Islet precursor cell (in vitro differentiated cells): ENCODE measurements at places on chromosomes 3 and 15.

DNA sequence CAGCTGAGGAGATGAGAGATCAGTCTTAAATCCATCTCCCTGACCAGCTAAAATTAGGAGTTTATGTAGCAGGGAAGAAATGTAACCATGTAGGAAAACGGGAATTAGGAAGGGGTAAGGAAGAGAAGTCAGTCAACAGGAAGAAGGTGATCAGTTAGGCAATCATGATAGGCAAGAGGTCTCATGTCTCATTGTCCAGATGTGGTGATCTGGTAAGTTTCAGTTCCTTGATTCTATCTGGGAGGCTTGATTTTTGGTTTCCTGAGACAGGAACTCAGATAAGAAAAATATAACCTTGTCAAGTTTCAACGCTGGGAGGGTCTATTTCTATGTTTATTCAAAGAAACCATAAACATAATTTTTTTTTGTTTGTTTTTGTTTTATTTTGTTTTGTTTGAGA, 40.3 kb upstream of the TBC1D5 start:
- DNase-seq, result no peak

GRCh38 chr3:40211579-40211978, 97.9 kb upstream of the EIF1B start:
- DNase-seq, result no peak

DNA sequence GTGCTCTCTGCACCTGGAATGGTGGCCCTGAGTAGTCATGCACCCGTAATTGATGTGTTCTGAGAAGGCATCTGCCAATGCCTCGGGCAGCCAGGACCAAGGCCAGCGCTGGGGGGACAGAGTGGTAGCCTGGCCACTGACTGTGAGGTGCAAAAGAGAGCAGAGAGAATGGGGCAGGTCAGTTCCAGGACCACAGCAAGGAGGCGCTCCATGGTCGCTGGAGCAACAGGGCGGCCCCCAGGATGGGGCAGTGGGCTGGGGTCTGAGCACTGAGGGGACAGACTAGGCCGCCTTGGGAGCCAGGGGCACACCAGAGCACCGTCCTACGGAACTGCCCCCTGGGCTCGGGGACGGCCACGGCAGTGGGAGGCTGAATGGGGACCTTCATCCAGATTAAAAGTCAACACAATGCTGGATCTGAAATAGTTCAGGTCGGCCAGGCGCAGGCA, 48.3 kb upstream of the IQSEC1 start:
- no peak for DNase-seq

DNA sequence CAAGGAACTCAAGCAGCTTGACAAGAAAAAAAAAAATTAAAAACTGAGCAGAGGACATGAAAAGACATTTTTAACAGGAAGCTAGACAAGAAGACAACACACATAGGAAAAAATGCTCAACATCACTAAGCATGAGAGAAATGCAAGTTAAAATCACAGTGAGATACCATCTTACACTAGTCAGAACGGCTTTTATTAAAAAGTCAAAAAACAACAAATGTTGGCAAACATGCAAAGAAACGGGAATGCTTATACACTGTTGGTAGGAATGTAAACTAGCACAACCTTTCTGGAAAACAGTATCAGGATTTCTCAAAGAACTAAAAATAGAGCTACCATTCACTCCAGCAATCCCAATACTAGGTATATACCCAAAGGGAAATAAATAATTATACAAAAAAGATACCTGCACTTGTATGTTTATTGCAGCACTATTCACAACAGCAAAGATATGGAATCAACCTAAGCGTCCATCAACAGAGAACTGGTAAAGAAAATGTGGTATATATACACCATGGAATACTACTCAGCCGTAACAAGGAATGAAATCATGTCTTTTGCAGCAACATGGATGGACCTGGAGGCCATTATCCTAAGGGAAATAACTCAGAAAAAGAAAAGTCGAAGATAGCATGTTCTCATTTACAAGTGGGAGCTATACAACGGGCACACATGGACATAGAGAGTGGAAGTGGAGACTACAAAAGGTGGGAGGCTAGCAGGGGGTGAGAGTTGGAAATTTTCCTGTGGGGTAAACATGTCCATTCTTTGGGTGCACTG, 5.2 kb downstream of the GOLIM4 start:
- no peak for DNase-seq

DNA sequence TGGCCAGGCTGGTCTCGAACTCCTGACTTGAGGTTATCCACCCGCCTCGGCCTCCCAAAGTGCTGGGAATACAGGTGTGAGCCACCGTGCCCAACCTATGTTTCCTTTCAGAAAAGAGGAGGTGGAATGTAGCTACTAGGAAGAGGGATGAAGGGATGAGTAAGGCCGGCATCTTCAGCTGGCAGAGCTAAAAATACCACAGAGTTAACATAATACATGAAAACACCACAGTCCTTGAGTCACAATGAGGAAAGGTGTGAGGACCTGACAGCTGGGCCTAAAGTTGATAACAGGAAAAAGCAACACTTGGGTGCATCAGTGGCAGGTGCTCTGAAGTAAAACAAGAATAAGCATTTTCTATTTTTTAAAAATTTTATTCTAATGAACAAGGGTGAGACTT, 392.2 kb downstream of the DIPK2A start:
- no peak for DNase-seq

- DNase-seq, result no peak
Measured at GRCh38 chr15:74376226-74376625, 8.8 kb upstream of the CYP11A1 start.

DNA sequence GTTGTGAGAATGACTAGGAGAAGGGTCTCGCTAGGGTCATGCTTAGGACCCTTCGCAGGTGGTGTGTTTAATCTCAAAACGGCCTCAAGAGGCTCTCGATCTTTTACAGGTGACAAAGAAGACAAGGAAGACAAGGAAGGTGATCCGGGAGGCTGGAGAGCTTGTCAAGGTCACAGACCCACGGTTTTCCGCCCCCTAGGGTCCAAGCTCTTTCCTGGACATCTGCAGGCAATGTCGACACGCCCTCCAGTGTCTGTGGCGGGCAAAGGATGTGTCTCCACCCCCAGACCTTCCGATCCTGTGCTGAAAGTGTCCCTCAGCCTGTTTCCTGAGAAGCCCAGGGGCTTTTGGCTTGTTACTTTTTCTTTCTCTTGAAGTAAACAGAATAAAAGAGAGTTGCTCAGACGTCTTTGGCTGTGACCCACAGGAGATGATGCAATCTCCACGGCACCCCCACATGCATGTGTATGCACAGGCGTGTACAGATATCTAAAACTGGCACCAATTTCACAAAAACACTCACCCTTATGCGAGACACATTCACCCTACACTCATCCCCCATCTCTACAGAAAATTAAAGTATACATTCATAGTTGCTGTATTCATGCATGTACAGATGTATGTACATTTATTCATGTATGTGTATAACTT, 108.8 kb downstream of the KLF13 start:
- peak; percentile 90 for DNase-seq

DNA sequence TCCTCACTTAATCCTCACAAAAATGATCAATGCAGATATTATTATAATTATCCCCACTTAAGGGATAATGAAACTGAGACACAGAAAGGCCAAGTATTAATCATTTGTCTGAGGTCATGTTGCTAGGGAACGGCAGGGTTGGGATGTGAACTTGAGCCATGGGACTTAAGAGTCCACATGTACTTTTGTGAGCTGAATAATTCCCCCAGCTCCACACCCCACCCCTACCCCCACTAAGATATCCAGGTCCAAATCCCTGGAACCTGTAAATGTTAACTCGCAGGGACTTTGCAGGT, 290.5 kb upstream of the GADL1 start:
- no peak for DNase-seq

- DNase-seq, result no peak
Measured at GRCh38 chr3:42689421-42690014, 4.2 kb downstream of the KLHL40 start.
